ENCODE measurements at places on chromosomes 5 and 9.

DNA sequence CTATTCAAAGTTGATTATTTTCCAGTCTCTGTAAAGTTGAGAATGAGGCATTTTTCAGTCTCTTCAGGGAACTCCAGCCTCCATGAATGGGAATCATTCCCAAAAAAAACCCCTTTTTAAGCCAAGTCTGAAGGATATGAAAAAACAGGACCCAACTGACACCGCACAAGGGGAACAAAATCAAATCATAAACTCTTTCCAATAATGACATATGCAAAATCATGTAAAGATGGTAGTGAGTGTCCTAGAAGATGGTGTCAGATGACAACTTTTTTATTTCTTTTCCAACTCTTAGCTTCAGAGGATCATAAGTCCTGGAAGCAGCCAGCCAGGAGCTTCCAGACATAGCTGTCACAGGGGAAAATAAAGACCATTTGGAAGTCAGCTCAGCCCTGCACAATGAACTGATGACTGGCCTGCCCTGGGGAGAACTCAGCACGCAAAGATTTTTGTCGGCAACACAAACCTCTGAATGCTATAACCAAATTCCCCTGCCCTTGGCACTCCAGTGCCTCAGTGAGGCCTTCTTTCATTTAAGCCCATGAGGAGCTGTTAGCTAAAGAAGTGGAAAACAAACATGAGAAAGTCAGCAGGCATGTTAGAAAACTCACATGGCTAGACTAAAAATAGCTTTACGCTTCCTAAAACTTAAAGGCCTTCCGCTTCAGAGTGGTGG is 85.4 kb downstream of the SLC1A3 start:
- no peak for DNase-seq

DNA sequence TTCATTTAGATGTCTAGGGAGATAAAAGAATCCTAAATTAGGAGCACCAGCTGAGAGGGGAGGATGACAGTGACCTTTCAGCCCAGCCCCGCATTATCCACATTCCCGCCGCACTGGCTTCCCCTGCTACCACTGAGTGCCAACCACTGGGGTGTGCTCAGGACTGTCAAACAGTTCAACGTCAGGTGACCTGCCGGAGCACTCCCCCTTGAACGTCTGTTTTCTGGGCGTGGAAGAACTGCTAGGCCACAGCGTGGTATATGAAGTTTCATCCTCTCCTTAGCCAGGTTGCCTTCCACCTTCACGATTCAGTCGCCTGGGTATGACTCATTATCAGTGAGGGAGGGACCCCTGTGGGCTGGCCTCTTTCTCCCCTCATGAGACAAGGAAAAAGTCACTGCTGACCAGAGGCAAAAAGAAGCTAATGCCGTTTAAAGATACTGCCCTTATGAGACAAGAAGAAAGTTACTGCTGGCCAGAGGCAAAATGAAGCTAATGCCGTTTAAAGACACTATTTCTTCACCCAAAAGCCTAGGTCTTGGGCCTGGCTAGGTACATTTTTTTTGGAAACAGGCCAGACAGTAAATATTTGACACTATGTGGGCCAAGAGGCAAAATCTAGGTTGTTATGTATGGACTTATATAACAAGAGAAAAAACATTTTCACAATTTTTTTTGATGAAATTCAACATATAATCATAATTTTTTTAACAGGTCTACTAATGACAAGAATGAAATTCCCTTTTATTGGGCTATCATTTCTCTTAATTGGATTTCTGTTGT is 4.6 kb downstream of the NMRK1 start:
- DNase-seq, result no peak

GRCh38 chr9:131752231-131752884 is 12.5 kb upstream of the RAPGEF1 start:
- no peak for DNase-seq

GRCh38 chr9:124217836-124218437 is 39.8 kb upstream of the NEK6 start:
- DNase-seq, result no peak

GRCh38 chr5:176624142-176624541 is 6.2 kb downstream of the SNCB start:
- DNase-seq, result no peak

DNA sequence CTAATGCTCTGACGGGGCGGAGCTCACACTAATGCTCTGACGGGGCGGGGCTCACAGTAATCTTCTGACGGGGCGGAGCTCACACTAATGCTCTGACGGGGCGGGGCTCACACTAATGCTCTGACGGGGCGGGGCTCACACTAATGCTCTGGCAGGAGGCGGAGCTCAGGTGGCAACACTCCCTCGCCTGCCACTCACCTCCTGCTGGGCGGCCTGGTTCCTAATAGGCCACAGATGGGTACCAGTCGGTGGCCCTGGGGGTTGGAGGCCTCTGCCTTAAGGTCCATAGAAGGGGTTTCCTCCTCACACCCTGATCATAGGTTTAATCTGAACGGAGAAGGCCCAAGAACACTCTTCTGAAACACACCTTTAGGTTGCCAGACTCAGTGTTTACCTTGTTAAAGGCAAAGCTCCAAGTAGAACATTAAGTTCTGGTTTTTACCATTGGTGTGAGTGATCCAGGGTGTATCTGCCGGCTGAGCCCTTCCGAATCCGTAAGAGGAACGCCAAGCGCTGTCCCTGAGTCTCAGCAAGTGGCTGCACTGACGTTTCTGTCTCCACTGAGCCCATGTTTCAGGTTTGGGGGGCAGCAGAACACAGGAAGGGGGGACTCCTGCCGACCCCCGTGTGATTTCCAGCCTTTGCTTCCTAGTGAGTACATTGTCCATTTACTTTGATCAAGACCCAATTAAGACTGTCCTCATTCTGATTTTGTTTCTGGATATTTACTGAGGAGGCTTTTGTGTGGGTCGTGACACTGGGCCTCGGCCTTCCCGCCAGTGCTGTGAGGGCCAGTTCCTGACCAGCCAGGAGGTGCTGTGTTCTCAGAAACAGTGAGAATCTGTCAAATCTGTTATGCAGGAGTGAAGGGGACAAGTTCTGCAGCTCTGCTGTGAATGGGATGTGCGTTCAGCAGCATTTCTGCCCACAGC is 24.6 kb upstream of the LRRC14B start:
- DNase-seq, result no peak

DNA sequence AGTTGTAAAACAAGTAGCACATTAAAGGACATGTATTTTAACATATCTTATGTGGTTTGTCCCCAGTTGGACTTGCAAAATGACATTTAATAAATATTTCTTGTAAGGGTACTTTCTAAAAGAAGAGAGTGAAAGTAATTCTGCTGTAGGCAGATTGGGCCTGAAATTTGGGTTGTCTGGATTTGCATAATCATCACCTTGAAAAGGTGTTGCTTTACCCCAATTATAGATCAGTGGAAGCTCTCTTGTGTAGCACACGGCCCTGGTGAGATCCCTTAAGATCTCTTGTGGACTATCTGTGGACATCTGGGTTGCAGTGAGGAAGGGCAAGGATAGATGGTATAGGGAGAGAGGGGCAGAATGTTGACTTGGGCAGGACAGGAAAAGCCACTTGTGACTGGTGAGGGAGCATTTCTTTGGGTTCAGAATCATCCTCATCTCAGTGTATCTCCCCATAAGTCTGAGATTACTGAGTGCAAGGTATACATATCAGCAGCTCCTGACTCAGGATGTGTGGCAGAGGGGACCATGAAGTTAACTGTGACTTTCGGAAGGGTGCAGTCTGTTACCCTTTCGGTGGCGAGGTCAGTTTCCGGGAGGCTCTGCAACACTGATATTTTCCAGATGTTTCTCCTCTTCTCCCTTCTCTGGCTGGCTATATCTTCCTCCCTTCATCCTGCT is 2.0 kb upstream of the TNFAIP8 start:
- no peak for DNase-seq

DNA sequence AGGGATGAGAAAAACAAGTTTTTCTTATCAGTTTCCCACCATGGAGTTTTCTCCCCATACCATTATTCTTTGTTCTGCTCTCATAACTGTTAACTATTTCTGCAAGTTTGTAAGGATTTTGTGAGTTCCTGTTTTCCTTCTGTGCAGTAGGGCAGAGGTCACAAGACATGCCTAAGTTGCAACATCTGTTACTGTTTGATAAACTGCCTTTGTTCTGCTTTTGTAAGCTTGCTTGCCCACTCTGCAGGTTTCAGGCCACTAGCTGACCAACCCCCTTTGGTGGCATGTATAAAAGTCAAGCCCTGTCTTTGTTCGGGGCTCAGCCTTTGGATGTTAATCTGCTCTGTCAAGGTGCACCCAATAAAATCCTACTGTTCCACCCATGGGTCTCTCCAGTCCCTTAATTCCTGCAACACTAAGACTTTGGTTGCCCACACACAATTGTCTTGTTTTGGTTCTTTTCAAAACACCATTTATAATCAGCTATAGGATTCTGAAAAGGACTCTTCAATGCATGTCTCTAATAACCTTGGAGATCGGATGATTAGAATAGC is 545.4 kb downstream of the CDH9 start:
- no peak for DNase-seq

DNA sequence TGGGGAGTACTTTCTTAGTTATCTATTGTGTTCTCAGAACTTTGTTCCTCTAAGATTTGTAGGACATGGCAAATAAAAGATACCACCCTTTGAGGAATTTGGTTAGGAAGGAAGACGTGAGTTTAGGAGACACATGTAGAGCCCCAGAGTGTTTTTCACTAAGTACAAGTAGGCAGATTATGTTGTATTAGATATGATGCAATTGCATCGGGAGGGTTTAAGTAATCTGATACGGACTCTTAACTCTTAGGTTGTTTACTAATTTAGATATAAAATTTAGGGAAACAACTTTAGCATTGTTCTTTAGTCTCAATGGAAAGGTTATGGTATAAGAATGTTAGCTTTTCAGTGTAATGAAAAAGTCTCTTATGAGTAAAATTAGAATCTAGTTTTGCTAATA is 84.4 kb downstream of the TRIO start:
- DNase-seq, result no peak

- no peak for DNase-seq
These were observed 577 bp downstream of the TUT7 start for GRCh38 chr9:86353655-86354010.

DNA sequence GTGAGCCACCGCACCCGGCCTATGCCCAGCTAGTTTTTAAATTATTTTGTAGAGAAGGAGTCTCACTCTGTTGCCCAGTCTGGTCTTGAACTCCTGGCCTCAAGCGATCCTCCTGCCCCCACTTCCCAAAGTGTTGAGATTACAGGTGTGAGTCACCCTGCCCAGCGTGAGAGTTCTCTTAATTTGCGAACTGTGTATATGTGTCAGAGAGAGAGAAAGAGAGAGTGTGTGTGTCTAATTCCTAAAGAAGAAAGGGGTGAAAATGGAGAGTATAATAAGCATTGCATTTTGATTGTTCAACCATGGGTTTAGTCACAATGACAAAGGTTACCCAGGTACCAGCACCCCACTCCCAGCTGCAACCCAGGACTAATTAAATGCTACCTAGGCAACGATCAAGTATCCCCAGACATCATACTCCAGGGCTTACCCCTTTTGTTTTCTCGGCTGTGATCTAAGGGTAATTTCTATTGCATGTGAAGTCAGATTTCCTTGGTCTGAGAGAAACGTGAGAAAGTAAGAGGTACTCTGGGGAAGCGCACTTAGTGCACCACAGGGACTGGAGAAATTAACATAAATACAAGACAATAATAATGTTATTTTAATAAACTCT is 16.6 kb downstream of the MAP1B start:
- DNase-seq, result no peak

Measured in stimulated activated CD8-positive, alpha-beta memory T cell treated with anti-CD3 and anti-CD28 coated beads, Interleukin-4, amount 100 ng/mL, for 4 hours (primary cell).